ENCODE measurements at places on chromosomes 11 and 22.

DNA sequence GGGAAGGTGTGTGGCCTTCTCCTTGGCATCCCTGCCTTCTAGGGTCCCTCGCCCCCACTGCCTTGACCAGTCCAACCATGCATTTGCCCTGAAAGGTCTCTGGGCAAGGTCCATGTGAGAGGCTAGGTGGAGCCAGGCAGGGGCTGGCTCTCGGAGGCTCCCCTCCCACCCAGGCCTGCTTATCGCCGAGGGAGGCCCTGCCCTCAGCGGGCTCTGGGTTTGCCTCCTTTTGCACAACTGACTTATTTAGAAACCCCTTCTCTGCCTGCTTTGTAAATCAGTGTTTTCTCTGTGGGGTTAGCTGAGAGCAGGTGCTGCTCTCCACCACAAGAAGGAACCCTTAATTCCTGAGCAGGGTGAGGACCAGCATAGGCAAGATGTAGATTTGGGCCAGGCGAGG is 47.7 kb downstream of the CD82 start:
- no peak for DNase-seq

DNA sequence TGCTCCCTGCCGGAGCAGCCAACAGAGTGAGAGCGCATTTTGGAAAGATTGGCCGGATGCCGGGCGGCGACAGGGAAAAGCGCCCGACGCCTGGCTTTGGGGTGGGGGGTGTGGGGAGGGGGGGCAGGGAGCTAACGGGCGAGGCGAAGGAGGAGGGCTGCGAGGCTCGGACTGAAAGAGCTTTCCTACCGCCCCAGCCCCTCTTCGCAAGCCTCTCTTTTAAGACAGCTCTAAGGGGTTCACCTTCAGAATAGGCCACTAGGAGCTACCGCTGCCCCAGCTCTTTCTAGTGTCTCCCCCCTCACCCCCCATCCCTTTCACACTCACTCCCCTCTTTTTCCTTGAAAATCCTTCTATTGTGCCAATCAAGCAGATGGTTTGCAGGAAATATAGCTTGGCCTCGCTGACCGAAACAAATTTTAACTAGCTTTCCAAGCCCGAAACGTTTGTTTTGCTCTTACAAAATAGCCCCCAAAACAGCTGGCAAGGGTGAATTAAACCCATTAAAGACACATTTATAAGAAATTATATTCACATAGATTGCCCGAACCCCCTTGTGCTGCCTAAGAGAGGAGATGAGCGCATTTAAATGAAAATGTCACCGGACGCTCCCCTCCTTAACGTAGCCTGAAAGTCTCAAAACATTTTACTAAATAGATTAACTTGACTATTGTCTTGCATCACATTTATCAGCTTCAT is 3.7 kb upstream of the DBX1 start:
- peak; percentile 47 for DNase-seq

DNA sequence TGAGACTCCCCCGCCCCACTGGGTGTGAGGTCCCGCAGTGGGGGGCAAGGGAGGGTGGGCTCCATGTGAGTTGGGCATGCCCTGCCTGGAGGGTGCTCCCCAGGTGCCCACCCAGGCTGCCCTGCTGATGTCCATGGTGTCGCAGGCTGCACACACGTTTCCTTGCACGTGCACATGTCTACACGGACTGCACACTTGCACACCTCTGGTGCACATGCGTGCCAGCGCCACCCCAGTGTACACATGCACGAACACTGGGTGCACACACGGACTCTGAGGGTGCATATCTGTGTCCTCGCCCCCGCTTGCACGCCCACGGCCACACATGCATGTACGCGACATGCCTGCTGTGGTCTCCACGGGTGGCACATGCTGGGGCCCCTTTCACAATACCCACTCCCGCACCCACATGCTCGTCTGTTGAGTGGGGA is 35.2 kb upstream of the PRODH start:
- DNase-seq: no peak

DNA sequence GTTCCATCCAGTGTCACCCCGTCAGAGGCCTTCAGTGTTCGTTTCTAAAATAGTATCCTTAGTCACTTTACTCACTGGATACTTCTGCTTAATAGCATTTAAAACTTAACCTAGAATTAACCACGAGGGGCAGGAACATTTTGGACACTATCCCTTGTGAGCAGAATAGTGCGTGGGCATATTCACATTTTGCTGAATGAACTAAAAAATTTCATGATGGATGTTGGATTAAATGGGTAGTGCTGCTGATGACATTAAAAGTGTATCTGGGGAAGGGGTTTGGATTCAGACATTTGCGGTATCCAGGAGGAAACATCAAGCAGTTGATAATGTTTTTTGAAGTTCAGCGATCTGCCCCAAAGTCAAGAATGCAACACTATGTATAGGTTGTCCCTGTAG is 750 bp upstream of the NAT10 start:
- DNase-seq: no peak

DNA sequence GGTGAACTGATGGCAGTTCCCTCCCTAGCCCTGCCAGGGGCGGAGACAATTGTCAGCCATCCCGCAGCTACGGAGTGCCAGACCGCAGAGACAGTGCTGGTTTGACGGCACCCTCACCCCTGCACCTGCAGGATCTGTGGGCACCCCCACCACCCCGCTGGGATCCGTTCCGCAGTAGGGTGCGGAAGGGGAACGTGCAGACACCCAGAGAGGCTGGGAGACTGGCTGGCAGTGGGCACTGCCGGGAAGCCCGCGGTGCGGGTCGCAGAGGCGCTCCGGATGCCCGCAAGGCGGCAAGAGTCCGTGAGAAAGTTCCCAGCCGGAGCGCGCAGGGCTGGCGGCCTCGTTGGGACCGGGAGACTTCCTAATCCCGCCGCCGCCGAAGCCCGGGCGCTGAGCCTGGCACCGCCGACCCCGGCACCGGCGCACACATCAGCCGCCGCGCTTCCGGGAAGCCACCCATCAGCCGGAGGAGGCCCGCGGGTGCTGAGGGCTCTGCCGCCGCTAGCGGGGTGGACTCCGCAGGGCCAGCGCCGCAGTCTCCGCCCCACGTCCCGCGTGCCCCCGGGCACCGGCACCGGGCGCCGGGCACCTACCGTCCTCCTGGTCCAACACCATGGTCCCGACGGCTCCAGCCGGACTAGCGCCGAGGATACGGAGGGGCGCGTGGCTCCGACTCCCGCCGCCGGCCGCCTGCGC is 4.3 kb upstream of the LMO1 start:
- DNase-seq: peak; percentile 32

DNA sequence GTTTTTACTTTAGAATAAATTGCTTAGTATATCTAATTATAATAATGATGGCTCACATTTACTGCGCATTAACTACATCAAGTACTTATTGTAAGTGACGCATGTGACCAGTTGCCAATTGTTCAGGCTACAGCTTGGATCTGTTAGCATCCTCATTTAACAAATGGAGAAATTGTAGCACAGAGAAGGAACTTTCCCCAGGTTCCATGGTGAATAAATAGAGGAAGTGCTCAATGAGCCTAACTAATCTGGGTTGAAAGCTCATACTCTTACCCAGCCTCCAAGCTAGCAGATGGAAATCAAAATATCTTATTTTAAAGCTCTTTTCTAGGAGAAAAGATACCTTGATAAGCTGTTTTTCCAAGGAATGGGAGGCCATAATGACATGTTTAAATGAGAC is 19.8 kb downstream of the MMP27 start:
- DNase-seq: no peak

- DNase-seq: no peak
These were observed 42.6 kb downstream of the ACER3 start for GRCh38 chr11:76903325-76903724.

DNA sequence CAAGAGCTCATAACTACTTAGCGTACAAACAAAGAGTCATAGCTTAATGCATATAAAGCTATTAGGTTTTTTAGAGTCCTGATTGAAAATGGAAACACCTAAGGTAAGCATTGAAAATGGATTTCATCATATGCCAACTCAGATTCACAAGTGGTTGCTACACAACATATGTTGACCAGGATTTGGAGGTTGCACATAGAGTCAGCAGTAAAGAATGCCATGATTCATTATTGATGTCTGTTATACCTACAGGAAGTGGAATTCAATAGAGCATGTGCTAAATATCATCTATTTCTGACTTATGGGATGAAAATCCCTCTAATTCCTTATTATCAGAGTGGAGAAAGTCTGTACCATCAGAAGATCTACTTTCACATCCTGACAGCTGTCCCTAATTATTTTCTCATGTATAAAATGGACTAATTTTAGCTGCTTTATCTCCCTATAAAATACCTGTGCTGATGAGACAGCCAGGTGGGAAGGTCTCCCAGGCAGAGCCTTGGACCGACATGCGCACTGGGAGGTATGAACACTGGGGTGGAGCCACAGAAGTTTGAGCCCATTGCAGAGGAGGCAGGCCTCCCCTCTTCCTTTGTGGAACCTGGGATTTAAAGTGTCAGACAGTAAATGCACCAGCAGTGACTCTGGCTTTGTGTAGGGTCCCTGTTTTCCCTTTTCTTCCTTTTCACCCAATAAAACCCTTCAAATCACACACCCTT is 204.2 kb downstream of the AASDHPPT start:
- DNase-seq: no peak

DNA sequence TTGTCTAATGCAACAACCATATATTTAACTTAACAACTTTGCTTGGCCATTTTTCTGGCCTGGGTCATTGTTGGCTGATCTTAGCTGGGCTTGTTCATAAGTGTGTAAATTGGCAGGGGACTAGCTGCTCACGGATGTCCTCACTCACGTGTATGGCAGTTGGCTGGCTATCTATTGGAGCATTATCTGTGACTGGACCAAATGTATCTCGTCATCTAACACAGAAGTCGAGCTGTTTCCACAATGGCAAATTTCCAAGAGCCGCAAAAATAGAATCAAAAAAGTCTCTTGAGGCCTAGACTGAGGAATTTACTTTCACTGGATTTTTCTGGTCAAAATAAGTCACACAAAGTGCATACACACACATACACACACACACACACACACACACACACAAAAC is 893.3 kb downstream of the FAM181B start:
- peak; percentile 23 for DNase-seq

- peak; percentile 81 for DNase-seq
These were observed at the start of gene OLFML1 for GRCh38 chr11:7485186-7486097. Gene OLFML1, plus strand, starts transcription at chr11:7485506. Its CDS starts 370 bp downstream, at chr11:7485876.

GRCh38 chr11:36622431-36623136 is 24.5 kb upstream of the RAG2 start:
- DNase-seq: no peak

GRCh38 chr22:48021991-48022401 is 1259.5 kb downstream of the TBC1D22A start:
- DNase-seq: no peak

- peak; percentile 80 for DNase-seq
These were observed 18.2 kb downstream of the ADM start for GRCh38 chr11:10322830-10323792.

- peak; percentile 89 for DNase-seq
These were observed 61.9 kb downstream of the NRXN2 start for GRCh38 chr11:64661146-64661545.

GRCh38 chr11:85961930-85962363 is 106.8 kb downstream of the CCDC83 start:
- DNase-seq: peak; percentile 36

DNA sequence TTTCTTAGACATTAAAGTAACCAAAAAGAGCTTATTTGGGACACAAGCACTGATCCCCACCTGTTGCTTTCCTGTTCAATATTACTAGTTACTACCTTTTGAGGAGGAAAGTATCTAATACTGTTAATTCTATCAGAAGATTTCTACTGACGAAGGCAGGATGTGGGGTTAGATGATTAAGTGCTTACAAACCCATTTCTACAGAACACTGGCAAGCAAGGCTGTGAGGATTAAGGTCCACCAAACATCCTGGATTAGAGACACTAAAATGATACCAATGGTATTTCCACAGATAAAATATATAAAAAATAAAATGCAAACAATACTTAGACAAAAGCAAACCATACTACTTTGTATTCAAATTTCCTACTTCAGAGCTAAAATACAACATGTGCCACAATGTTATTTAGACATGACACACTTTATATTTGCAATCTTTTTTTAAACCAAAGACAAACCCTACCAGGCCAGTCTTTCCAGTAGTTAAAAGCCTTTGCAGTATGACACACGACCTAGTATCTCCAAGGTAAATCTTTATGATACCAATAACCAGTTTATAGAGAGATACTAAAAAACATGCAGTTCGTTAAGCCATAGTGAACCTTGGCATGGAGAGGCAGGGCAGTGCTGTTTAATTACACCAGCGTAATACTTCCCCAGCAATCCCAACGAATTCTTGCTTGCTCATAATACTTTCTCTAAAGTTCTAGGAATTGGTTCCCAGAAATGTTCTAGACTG is 71.2 kb upstream of the TP53AIP1 start:
- DNase-seq: no peak

DNA sequence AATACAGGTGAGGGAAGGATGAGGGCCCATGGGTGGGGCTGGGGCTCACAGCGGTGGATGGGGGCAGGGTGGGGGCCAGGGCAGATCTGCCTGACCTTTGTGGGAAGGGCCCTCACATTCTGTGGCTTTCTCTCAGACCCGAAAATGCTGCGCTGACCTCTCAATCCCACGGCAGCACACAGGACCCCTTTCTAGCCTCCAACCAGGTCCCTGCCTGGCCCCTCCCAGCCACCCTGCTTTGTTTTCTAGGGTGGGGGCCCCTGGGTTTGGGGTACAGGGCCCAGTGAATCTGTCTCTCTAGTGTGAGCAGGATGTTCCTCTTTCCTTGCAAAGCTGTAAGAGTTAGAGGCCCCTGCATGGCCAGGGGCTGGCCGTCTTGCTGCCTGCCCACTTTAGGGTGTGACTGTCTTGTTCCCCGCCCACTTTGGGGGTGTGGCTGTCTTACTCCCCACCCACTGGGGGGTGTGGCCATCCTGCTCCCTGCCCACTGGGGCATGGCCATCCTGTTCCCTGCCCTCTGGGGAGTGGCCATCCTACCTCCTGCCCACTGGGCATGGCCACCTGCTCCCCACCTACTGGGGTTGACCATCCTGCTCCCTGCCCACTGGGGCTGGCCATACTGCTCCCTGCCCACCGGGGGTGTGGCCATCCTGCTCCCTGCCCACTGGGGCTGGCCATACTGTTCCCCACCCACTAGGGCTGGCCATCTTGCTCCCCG is 11.5 kb downstream of the PARVG start:
- no peak for DNase-seq

DNA sequence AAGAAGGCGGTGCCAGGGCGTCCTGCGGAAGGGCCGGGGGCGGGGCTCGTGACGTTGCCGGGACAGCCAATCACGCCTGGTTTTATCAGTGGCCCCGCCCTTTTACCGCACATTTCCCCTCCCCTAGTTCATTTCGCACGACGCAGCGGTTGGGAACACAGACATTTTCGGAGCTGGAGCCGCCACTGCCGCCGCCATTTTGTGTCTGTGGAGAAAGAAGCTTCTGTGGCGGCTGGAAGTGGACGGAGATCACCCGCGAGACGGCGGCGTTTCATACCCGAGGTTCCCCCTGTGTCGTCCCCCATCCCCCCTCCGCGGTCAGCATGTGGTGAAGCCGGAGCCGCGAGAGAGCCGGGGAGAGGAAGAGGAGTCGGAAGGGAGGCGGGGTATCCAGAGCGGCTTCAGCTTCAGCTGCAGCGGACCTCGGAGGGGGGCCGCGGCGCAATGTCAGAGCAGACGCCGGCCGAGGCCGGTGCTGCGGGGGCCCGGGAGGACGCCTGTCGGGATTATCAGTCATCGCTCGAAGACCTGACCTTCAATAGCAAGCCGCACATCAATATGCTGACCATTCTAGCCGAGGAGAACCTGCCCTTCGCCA is at the start of gene PCF11:
Gene PCF11, plus strand, starts transcription at position 136 of the 598 bp plus-strand sequence. Its CDS starts 309 bp downstream, at position 445.
- DNase-seq: no peak

- DNase-seq: no peak
These were observed 215.4 kb downstream of the METTL15 start for GRCh38 chr11:28323621-28324020.

- no peak for DNase-seq
These were observed 102.5 kb downstream of the KIAA1671 start for GRCh38 chr22:25054943-25055511.
